Stimulated activated CD8-positive, alpha-beta memory T cell treated with anti-CD3 and anti-CD28 coated beads, Interleukin-2, amount 100 ng/mL, for 1 hour (primary cell): ENCODE measurements at places on chromosomes 1 and 21.

GRCh38 chr1:237281481-237281880 is 239.5 kb downstream of the RYR2 start:
- DNase-seq: no peak

GRCh38 chr1:40650075-40650474 is 15.4 kb downstream of the RIMS3 start:
- DNase-seq: no peak

- DNase-seq: no peak
Observed at GRCh38 chr1:67316180-67316902, 8.7 kb downstream of the IL12RB2 start.

DNA sequence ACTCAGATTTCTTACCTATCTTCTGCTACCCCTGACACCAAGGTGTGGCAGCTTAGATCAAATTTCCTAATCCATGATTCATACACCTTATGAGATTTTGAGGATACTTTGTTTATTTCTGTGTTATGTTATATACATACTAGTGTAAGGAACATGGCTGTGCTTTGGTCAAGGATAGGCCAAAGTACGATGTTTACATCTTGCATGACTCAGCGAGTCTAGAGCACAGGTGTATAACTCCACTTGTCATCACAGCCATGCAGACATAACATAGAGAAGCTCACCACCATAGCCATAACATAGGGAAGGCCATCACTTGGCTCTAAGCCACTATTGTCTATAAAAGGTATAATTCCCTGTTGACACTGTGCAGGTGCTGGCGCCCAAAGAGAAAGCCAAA is 61.2 kb downstream of the GBP6 start:
- no peak for DNase-seq

DNA sequence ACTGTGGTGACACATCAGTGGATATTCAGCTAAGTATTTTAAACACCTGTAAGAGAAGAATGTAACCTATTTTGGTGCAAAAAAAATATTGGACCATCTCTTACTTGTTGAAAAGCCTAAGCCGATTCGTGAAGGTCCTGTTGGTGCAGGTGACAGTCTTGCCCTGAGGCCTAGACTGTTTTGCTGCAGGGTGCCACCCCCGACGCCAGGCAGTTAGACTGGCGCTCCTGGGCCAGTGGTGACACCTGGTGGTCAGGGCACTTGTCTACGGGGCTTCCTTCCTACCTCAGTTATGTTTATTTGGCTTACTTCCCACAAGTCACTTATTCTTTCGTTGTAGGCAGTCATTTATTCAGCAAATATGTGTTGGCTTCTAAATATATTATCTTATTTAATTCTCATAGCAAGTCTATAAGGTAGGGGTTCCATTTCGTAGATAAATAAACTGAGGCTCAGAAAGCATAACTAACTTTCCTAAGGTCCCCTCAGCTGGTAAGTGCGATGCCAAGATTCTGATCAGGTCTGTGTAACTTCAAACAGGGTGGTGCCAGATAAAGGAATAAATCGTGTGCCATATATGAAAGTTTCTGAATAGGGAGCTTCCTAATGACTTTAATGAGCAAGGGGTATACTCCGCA is 1.9 kb downstream of the EEIG2 start:
- peak; percentile 59 for DNase-seq

- no peak for DNase-seq
Observed at GRCh38 chr21:25005388-25005787, 601.9 kb downstream of the MRPL39 start.
